Left ventricle myocardium inferior (tissue), 1 donor: ENCODE measurements at places on chromosomes 2 and 18. TPM values are rescaled to one million over a fixed set of nuclear protein-coding genes. Genes with fewer than 3 reads are reported as not detected.

- H3K4me1 ChIP-seq: no peaks in the 10 kb centered on the region
- DNase-seq: no peak
- H3K27me3 ChIP-seq: no peaks in the 10 kb centered on the region
- H3K27ac ChIP-seq: no peak overlapping the region
Observed at GRCh38 chr2:103138123-103138901, 376.5 kb downstream of the TMEM182 start.

- no peaks in the 10 kb centered on the region for H3K27me3 ChIP-seq
- no peak overlapping the region for H3K27ac ChIP-seq
- H3K36me3 ChIP-seq: no peaks in the 10 kb centered on the region
Observed at GRCh38 chr2:163987175-163987940, 251.6 kb upstream of the FIGN start.

DNA sequence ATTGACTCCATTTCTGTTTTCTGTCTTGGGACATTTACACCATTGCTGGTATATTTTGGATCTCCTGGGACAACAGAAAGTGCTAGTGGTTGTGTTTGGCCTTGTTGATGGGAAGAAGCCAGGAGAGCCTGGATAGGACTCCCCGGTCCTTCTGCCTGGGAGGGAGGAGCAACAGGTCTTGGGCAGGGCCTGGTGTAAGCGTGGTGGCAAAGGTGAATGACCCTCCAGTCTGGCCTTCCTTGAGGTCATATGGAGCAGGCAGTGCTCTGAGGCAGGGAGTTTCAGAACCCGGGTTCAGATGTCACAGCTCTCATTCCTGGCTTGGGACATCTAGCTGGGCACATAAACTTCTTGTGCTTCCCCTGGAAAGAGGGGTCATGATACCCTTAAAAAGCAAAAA lies 56.0 kb upstream of the RBM44 start:
- H3K4me3 ChIP-seq: no peak overlapping the region
- peaks cover 10% of the 10 kb centered on the region for H3K36me3 ChIP-seq

- H3K27ac ChIP-seq: no peak overlapping the region
- peaks cover 44% of the 10 kb centered on the region for H3K27me3 ChIP-seq
- no peak overlapping the region for H3K4me3 ChIP-seq
Observed at GRCh38 chr2:224310943-224311625, 90.8 kb downstream of the FAM124B start.

Gene SLC11A1
- 6.4 TPM for total RNA-seq
